ENCODE measurements at places on chromosomes 7 and 10.
A peak's percentile ranks its signal among the peaks of the same experiment; 100 is the strongest.

DNA sequence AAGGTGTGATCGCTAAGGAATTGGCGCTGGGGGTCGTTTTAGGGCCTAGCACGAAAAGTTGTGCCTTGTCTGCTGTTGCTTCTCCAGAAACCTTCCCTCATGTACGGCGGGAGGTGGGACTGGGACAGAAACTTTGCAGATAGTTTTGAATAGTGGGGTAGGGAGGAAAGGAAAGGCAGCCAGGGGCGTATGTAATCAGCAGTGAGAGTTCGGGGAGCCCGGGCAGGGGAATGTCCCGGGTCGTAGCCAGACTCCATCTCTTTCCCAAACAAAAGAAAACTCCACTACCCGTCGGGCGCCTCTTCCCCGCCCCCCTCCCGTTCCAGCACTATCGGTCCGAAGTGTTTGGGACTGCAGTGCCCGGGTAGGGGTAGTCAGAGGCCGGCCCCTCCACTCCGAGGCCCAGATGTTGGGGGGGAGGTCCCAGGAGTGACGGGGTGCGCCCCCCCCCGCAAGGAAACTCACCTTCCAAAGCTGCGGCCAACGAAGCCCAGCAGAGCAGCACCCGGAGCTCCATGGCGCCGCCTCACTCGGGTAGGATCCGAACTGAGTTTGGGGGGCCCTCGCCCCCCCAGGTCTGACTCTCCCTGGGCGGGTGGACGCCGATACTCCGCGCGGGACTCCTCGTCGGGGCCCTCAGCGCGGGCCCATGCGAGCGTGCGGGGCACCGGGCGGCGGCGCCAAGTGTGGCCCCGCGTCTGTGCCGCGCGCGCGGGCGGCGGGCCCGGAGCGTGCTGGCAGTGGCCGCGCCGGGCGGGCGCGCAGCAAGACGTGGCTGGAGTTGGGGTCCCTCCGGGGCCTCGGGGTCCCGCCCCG, 601 bp downstream of the EPHB4 start:
- DNase-seq, result no peak

DNA sequence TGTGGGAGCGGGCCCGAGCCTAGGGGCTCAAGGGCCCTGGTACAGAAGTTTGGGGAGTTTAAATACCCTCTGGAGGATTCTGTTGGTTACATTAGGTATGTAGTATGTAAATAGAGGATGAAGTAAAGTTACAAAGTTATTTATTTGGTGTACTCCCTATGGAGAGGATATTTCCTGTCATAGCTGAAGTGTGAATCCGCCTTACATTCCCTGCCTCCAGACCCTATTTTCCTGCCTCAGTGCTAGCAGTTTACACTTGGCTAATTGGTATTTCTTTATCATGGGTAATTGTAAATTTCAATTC, 60.6 kb upstream of the KLF14 start:
- no peak for DNase-seq

DNA sequence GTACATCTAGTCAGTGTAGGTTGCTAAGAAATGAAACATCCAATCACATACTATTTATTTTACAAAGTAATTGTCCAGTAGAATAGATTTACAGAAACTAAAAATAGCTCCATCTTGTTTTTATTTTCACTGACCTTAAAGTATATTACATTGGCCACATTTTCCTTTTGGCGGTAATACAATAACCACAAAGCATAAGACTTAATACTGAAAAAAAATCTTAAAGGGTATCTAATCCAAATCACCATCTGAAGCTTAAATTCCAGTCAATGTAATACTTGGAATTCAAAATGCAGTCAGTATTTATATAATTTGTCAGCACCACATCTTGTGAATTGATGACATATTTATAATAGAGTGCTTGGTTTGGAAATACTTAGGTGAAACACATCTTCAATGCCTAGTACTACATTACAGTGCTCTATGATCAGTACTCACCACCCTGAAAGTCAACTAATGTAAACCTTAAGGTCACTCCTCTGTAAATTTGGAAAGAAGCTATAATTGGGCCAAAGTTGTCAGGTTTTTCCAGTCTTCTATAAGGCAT, 8.9 kb downstream of the ANKMY2 start:
- DNase-seq, result no peak

DNA sequence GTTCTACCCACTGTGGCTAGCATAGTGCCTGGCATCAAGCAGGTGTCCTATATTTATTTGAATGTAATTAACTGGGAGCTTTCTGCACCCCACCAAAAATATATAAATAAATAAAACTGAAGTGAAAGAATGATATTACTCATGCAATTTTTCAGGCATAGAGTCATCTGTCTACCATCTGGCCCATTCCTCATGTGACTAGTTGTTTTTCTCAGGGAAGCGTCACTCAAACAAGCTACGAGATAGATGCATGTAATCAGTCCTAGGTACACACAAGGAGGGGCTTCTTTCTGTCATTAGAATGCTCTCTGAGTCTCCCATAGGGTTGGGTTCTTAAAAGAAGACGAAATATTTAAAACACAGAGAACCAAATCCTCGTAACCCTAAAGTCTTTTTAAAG, 255.5 kb upstream of the KMT2E start:
- DNase-seq, result no peak

DNA sequence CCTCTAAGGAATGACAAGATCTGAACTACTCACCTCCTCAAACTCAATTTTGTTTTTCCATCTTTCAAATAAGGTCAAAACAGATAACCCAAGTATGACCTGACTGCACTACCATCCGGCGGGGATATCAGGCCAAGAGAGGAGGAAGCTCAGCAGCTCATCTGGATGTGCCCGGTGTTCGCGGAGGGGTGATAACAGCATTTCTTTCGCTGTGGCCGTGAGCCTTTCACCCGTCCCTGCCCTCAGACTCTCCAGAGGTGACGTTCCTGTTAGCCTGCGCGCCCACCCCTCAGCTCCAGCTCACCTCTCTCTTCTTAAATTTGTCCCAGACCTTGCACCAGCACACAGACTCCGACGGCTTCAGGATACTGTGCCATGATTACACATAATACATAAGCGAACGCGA, 526 bp downstream of the ZNF248 start:
- no peak for DNase-seq

DNA sequence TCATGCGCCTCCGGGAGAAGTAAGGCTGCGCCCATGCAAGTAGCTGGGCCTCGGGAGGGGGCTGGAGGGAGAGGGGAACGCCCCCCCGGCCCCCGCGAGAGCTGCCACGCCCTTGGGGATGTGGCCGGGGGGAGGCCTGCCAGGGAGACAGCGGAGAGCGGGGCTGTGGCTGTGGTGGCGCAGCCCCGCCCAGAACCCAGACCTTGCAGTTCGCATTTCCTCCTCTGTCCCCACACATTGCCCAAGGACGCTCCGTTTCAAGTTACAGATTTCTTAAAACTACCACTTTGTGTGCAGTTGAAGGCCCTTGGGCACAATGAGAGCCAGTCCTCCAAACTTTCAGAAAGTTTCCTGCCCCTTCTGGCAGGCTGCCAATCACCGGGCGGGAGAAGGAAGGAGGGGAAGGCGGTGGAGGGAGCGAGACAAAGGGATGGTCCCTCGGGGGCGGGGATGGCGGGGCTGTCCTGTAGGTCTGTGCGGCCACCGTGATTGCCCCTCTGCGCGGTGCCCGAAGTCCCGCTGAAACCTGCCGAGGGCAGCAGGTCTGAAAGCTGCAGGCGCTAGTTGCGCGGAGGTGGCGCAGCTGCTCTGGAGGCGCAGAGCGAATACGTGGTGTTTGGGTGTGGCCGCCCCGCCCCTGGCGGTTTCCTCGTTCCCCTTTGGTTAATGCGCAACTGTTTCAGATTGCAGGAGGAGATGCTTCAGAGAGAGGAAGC, 2.1 kb downstream of the VIM start:
- DNase-seq, result peak; percentile 75

GRCh38 chr10:103852856-103853255, 2.5 kb downstream of the SH3PXD2A start:
- no peak for DNase-seq

DNA sequence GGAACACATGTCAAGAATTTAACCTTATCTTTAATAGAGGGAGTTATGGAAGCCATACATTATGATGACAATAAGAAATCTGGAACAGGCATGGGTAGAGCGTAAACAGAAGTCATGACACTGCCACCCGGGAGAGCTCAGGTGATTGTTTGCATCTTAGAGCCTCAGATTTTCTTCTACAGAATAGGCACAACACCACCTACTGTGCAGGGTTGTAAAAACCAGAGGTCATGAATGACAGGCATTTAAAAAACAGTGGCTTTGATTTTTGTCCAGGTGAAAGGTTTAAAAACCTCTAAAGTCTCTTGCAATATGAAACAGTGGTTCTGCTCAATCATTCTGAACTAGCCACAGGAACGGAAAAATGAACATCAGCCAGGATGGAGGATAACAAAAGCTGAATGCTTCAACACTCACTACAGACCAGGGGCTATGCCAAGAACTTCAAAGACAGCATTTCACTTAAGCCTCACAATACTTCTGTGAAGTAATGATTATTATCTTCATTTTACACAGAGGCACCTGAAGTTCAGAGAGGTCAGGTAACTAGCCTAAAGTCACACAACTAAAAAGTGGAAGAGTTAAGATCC, 123.8 kb downstream of the SLC25A13 start:
- DNase-seq, result no peak

DNA sequence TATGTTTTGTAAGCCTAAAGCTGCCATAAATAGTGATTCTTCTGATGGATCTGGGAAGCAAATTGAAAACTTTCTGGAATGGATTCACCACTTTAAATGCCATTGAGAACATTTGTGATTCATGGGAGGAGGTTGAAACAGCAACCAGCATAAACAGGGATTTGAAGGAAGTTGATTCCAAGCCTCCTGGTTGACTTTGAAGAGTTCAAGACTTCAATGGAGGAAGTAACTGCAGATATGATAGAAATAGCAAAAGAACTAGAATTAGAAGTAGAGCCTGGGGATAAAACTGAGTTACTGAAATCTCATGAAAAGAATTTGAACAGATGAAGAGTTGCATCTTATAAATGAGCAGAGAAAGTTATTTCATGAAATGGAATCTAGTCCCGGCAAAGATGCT, 99.2 kb downstream of the LRRC4 start:
- no peak for DNase-seq

DNA sequence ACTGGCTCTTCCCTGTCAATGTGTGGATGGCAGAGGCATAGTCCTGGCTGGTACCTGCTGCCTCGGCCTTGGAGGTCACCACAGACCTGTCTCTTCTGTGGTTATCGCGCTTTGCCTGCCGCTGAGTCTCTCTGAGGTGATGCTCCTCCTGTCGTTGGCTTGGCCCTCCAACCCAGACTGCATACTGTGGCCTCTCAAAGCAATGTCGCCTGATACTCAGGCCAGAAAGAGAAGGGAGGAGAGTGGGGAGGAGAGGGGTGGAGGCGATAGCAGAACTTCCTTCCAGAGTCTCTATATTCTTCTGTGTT, 133.2 kb upstream of the KCNMA1 start:
- no peak for DNase-seq

- peak; percentile 13 for DNase-seq
Observed at GRCh38 chr10:75043256-75044131, 68.0 kb upstream of the SAMD8 start.

DNA sequence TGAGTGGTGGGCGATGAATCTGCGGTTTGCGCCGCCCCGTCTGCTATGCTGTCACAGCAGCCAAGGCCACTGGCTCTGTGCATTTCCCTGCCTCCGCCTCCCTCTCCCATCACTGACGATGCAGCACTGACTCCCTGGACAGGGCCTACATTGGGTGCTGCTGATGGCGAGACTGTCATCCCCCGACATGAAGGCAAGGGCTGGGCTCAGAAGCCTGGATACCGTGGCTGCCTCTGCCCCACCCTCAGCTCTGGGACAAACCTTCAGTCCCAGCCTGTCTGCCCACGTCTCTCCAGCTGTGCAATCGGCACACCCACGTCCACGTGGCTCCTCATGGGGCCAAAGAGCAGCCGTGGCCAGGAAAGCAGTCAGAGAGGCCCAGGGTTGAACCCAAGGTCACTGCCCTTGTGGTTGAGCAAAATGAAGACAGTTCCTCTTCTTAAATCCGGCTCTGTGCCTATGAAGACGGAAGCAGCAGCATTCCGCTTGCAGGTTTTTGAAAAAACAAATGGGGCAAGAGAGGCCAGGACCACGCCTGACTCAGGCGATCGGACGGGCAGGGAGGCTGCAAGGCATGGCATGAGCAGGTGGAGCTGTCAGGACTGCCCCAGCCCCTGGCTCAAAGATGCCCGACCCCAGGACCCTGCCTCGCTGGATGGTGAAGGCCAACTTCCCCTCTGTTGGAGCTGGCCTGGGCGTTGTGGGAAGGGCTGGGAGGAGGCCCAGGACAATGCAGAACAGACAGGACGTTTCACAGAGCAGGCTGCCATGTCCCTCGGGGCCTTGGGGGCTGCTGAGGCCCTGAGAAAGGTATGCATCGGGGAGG, 517.5 kb downstream of the DNAJB6 start:
- DNase-seq, result no peak

DNA sequence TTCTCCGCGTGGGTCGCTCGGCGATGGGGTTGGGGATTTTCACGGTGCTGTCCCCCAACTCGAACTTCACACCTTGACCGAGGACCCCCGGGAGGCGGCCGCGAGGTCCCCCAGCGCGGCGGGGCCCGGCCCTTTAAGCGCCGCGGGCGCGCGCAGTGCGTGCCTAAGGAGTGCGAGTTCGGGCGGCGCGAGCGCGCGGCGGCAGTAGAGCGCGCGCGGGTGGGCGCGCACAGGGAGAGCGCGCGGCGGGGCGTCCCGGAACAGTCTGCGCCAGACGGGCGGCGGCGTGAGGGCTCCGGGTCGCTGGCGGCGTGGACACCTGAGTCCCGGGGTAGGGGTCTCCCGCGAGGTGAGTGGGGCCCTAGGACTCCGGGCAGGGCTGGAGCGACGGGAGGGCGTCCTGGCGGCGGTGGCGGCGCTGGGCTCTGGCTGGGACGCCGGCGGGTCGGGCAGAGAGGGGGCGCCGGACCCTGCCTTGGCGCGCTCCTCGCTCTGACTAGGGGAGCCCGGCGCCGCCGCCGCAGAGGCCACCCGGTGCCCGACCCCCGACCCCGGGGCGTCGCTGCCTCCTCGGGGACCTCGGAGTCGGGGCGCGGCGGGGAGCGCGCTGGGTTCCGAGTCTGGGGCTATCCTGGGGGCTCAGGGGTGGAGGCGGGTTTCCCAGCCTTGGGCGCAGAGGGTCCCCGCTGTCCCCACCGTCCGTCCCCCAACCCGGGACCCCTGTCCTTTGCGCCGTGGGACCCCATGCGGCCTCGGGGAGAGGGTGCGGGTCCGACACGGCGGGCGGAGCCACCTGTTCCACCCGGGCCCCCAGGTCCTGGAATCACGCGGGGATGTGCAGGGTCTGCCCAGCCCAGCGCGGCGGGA, at the start of gene PROSER2:
Gene PROSER2 (plus strand): TSS at position 235 of the 867 bp plus-strand sequence. CDS start 28,722 bp downstream, outside the sequence.
- no peak for DNase-seq

DNA sequence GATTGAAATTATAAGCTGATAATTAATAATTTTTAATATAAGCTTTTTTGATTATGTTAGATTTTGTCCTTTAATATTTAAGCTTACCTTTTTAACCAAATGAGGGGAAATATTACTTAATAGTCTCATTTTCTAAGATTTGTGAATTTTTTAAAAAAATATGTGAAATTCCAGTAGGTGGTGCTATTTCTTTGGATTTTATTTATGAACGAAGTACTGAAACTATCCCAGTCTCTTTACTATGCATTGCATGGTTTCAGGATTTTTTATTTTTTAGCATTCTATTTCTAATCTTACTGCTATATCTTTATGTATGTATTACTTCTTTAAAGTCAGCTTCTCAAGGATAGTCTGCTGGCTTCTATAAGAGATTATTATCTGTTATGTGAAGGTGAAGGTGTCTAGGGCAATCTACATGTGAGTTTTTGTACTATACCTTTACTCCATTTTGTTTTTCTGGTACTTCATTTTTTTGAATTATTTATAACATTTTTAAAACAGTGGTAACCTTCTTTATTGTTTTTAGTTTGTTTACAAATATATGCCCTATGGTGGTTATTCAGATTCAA, 78.3 kb downstream of the ATRNL1 start:
- DNase-seq, result no peak

- DNase-seq, result no peak
Observed at GRCh38 chr7:23396222-23397015, 73.9 kb downstream of the IGF2BP3 start.

All from stimulated activated CD8-positive, alpha-beta memory T cell treated with anti-CD3 and anti-CD28 coated beads, Interleukin-7, amount 100 ng/mL, for 1 hour (primary cell).